Epithelial cell of prostate (primary cell): ENCODE measurements at places on chromosomes 6 and 20.

DNA sequence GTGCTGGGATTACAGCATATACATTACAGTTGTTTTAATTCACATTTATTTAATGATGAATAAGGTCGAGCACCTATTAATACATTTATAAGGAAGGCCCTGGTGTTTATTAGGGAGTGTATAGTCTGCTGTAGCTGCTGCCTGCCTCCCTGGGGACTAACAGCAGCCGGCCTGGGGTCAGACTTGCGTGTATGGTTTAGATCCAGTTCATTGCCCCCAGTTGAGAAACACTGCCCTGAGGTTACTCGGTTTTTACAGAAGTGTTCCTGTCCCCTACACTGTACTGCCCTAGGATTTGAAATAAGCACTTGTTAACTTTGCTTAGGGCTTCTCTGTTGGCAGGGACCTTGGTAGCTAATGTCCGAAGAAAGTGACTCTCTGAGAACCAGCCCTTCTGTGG is 4.0 kb downstream of the TTPAL start:
- no peak for DNase-seq

- DNase-seq = no peak
These were observed 584 bp downstream of the MTCH1 start for GRCh38 chr6:36985417-36985807.

GRCh38 chr6:53793318-53794136 is 1.3 kb upstream of the LRRC1 start:
- no peak for DNase-seq

GRCh38 chr6:10412461-10413261 is 2.2 kb downstream of the TFAP2A start:
- DNase-seq = no peak

DNA sequence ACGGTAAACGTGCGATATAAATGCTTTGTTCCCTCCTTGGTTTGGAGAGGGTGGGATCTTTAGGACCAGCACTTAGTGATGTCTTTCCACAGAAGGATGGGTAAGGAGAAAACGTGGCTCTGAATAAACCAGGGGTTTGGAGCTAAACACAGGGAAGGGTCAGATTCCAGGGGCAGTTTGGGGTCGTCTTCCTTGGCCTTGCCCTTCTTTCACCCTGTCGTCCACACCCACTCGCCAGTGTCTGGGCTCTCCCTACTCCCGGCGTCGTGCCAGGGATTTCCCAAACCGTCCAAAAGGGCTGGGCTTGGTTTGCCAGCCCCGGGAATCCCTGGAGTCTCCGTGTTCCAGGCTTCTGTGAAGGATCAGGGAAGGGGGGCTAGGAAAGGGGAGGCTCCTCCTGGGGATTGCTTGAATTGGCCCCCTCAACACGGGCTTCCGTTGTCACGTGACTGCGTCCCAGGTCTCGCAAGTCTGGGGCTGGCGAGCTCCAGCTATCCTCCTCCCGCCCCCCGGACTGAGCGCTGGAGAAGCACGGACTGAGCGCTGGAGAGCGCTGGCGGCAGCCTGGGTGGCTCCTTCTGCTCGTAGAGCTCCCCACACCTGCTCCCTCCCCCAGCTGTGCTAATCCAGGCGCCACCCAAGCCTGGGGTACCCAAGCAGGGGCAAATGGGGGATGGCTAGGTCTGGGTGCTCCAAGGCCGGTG is 9.4 kb upstream of the ARMC12 start:
- DNase-seq = no peak

- no peak for DNase-seq
These were observed 60.9 kb downstream of the SNRNP48 start for GRCh38 chr6:7650878-7651277.

GRCh38 chr20:57503035-57503658 is 21.8 kb downstream of the CTCFL start:
- no peak for DNase-seq

GRCh38 chr6:124203812-124204167 is 400.1 kb downstream of the NKAIN2 start:
- DNase-seq = peak; percentile 18

- no peak for DNase-seq
These were observed 96.2 kb downstream of the TTLL2 start for GRCh38 chr6:167420858-167421766.

DNA sequence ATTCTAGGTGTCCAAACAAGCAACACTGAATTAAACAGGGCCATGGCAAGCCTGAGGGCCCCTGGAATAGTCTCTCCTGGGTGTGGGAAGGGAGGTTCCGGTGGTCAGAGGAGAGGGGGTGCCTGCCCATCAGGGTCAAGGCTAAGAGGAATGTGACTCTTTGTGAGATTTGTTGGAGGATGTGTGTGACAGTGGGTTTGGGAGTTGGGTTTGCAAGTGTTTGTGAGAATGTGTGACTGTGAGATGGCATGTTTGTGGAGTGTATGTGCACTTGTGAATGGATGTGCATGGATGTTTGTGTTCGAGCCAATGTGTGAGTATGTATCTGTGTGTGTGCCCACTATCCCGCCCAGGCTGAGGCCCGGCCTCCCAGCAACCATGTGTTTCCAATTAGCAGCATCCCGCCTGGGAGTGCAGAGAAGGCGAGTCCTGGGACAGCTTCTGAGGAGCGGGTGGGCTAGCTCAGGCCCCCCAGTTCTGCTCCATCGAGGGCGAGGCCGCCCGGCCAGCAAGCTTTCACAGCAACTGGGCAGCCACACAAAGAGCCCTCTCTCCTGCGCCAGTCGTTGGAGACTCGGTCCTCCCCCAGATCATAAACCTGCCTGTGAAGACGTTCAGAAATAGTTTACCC is 12.6 kb downstream of the FOXC1 start:
- DNase-seq = no peak

DNA sequence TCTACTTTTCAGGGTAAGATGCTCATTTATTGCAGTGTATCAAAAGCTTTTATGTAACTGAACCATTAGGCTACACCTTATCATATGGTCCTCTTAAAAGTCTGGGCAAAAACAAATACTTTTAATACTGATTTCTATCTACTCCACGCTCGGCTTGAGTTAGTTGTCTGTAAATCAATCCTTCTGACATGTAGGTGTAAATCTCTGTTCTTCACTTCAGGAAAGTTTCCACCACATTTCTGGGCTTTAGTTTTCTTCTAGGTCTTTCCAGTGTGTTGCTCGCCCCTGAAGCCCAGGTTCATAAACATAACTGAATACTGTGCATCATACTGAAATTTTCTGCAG is 89.2 kb upstream of the RNF217 start:
- DNase-seq = no peak

DNA sequence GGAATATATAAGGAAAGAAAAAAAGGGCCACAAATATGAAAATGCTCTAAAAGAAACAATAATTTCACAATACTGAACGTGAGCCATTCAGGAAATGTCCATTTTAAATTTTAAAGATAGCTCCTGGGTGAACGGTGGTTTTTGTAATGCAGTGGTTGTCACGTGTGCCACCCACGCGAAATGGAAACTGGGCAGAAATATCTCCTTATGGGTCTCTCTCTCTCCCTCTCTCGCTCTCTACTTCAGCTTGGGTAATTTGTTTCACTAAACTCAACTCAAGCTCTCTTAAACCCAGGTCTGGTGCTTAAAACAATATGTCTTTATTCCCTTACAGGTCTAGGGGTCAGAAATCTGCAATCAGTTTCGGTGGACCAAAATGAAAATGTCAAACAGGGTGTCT is 150.8 kb downstream of the OR2B2 start:
- DNase-seq = no peak
